ENCODE measurements at places on chromosomes 11 and 22.

GRCh38 chr11:131612533-131612932 lies 242.1 kb downstream of the NTM start:
- DNase-seq: no peak

- DNase-seq: no peak
These were observed 134.8 kb downstream of the DSCAML1 start for GRCh38 chr11:117662255-117662654.

DNA sequence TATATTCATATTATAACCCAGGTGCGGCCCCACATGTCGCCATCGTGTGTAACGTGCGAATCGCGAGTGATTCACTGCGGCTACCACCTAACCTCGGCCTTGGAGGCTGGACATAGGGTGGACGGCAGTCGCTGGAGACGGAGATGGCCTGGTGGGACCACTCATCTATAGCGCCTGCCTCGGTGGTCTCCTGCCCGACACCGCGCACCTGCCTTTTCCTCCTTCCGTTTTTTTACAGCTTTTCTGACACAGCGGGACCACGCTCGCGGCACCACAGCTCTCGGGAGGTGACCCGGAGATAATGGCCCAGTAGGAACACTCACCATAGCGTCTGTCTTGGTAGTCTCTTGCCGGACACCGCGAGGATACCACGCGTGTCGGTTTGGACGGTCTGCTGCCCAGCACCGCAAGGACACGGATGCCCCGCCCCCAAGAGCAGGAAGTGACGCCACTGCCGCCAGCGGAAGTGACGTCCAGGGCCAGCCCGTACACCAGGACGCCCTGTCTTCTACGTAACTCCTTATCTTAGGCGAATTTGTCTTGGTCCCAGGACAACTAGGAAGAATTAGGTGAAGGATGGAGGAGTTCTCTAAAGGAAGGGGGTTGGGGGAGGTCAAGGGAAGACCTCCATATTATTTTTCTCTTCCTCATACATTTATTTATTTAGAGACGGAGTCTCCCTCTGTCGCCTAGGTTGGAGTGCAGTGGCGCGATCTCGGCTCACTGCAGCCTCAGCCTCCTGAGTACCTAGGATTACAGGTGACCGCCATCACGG lies 6.4 kb downstream of the SNU13 start:
- peak; percentile 71 for DNase-seq

DNA sequence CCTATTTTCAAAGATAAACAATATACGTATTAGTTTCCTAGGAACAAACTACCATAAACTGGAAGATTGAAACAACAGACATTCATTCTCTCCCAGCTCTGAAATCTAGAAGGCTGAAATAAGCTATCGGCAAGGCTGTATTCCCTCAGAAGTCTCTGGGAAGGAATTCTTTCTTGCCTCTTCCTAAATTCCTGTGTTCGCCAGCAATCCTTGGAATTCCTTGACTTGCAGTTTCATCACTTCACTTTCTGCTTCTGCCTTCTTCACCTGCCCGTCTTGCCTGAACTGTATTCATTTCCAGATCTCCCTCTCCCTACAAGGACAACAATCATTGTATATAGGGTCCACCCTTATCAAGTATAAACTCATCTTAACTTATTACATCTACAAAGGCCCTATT lies 17.7 kb upstream of the PRDM10 start:
- no peak for DNase-seq

DNA sequence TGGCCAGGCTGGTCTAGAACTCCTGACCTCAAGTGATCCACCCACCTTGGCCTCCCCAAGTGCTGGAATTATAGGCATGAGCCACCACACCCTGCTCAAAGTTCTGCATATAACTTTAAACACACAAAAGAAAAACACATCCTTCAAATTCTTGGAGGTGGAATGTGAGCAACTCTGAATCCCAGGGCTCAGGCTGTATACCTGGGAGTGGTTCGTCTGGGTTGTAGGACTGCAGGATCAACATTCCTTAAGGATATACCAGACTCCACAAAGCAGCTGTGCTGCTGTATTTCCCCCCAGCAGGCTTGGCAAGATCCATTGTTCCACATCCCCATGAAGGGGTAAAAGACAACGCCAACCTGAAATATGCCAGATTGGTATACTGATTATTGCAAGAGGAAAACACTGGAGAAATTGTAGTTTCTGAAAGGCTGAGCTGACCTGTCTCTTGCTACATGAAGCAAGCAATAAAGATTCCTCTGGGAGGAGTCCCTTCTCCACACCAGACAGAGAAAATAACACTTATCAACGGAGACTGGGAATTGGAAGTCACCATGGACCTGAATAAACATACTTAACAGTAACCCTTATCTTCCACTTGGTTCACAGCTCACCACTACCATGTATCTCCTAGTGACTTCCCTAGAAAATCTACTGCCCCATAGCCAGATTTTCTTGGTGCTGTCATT lies 12.2 kb upstream of the RPS3 start:
- no peak for DNase-seq

GRCh38 chr11:15923183-15923582 lies 433.2 kb downstream of the SOX6 start:
- DNase-seq: no peak

DNA sequence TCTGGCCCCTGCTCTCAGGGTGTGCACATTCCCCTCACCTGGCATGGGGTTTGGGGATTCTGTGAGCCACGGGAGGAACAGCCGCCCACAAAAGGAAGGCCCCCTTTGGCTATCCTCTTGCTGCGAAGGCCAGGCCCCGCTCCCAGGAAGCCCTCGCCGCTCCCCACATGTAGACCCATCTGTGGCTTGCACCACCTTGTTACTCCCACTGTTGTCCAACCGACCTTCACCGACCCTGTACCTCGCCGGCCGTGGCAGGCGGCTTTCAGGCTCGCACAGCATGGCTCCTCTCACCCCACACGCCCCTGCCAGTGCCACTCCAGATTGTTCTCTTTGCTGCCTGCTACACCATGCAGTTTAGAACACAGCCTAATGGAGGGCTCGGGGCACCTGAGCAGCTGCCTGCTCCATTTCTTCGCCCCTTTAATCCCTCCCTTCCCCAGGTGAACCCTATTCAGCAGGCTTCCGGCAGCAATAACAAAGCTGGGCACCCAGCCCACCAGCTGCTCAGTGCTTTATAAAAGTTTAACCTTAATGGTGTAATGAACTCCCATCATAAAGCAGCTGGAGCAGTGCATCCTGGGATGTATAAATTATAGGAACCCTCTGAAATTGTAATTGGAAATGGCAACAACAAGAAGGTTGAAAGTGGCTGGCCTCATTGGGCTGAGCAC lies 10.7 kb downstream of the DAGLA start:
- DNase-seq: no peak

- DNase-seq: no peak
These were observed 19.1 kb upstream of the SLC22A25 start for GRCh38 chr11:63262547-63262946.

GRCh38 chr11:79070518-79070917 lies 370.3 kb downstream of the TENM4 start:
- no peak for DNase-seq

DNA sequence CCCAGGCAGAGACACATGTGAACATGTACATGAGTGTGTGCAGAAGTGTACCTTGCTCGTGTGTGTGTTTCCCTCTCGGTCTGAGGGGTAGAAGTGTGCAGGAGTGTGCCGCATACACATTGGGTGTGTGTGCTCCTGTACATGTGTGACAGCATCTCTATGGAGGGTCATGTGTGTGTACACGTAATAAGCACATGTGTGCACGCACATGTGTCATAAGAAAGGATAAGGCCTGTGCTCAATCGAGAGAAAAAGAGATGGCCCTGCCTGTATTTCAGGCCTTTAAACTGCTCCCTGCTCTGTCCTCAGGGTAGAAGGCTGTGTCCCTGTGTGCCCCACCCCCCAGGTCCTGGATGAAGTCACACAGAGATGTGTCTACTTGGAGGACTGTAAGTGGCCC lies 61.8 kb downstream of the OTOG start:
- no peak for DNase-seq

DNA sequence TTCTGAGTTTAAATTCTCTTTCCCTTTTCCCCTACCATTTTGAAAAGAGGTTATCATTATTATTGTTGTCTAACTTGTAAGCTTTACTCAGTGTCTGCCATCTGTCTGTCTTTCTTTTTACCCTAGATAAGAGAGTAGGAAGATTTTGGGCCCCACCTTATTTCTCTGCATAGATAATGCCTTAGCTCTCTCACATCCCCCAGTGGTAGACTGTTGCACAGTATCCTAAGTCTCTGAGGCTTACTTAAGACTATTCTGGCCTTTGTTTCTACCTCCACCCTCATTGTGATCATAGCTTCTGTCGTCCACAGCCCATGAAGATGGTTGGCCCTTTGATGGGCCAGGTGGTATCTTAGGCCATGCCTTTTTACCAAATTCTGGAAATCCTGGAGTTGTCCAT lies 3.6 kb upstream of the OR51L1 start:
- DNase-seq: no peak

GRCh38 chr22:42256220-42256619 lies 14.2 kb downstream of the TCF20 start:
- no peak for DNase-seq

DNA sequence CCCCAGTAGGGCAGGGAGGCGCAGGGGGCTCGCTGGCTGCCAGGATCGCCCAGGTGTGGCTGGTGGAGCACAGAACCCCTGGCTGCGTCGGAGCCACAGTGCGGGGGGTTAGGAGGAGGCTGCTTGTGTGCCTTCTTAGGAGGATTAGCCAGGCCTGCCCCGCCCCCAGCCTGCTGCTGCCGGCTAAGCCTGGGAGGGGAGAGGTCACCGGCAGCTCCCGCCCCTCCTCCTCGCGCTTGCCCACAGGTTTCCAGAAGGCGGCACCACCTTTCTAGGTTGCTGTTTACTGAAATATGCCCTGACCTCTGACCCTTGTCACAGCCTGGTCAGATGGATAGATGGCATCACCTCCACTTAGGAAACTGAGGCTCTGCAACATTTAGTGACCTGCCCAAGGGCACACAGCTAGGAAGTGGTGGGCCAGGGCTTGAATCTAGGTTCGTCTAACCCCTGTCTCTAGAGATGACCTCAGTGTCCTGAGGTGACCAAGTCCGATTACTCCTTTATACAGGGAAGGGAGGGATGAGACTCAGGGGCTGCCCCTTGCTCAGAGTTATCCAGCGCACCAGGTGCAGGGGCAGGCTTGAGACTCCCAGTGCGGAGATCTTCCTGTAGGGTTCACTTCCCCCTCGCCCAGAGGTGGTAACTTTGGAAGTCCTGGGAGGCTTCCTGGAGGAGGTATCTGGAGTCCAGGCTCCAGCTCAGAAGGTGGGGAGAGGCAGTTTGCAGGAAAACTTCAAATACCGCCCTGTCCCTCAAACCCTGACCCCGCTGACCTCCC lies 44.0 kb downstream of the MYO7A start:
- DNase-seq: no peak

- no peak for DNase-seq
These were observed 41.0 kb downstream of the TRAF6 start for GRCh38 chr11:36469063-36469462.

- no peak for DNase-seq
These were observed 909.7 kb upstream of the TENM4 start for GRCh38 chr11:80350541-80350940.

GRCh38 chr11:10762913-10763421 lies 11.9 kb downstream of the CTR9 start:
- DNase-seq: no peak

DNA sequence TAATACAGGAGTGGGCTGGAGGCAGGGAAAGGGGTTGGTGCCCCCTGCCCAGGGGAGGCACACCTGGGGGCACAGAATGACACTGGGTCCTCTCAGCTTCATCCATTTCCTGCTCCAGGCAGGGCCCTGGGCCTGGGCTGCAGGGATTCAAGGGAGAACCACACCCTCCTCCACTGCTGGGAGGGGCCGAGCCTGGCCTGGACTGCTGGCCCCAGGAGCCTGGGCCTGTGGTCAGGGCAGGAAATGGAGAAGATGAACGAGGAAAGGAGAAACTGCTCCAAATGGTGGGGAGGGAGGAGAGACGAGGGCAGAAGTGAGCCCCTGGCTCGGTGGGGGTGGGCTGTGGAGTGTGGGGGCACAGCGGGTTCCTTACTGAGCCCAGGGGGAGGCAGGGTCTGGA lies 38.1 kb upstream of the KCNQ1OT1 start:
- DNase-seq: no peak

DNA sequence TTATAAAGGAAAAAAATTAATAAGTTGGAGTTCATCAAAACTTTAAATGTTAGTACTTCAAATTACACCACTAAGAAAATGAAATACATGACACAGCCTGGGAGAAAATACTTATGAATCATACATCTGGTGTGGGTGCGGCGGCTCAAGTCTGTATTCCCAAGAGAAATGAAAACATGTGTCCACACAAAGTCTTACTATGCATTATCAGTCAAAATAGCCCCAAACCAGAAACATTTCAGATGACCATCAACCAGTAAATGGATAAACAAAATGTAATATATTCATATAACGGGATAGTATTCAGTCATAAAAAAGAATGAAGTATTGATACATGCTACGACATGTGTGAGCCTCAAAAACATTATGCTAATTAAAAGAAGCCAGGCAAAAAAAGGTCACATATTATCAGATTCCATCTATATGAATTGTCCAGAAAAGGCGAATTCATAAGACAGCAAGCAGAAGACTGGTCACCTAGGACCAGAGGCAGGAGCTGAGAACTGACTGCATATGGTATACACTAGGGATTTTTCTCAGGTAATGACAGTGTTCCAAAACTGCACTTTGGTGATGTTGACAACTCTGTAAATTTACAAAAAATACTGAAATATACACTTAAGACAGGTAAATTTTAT lies 5.3 kb upstream of the AKIP1 start:
- DNase-seq: no peak

DNA sequence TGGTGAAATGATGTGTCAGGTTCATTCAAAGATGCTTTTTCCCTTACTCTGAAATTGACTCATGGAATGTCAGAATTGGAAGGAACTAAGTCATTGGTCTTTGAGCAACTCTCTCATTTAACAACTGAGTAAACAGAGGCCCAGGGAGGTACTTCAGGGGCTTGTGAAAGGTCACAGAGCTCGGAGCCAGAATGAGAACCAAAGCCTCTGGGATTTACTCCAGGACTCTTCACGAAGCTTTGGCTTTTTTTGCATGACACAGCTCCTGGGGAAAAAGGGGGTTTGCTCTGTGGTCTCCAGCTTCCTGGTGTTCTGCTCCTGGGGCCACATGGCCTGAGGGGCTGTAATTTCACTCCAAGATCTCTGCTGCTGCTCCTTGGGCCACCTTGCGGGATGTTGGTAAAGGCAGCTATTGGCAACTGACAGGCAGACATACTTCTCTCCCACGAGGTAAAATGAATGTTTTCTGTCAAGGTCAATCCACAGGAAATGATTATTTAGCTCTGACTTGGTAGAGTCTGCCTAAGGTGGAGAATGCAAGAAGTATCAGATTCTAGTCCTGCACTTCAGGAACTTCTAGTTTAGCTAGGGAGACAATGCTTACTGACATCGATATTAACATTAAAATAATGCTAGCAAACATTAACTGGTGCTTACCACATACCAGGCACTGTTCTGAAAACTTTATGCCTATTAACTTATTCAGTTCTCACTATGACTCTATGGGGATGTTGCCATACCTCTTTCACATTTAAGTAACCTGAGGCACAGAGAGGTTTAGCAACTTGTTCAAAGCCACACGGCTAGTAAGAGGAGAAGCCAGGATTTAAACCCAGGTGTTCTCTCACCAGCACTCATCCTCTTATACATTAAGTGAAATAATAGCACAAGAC lies 16.1 kb downstream of the PKNOX2 start:
- no peak for DNase-seq

- DNase-seq: no peak
These were observed 9.4 kb downstream of the LDLRAD3 start for GRCh38 chr11:35953081-35953760.

Data from stimulated activated CD8-positive, alpha-beta memory T cell treated with anti-CD3 and anti-CD28 coated beads, Interleukin-12 subunit alpha, Interleukin-12 subunit beta, amount 100 ng/mL, for 4 hours (primary cell).